ENCODE measurements at places on chromosomes 7 and 10. TPM values are rescaled to one million over a fixed set of nuclear protein-coding genes. Genes with fewer than 3 reads are reported as not detected.

GRCh38 chr10:75466001-75466400 is 34.6 kb downstream of the LRMDA start:
- DNase-seq = no peak

GRCh38 chr10:113911839-113912238 is 57.4 kb downstream of the NHLRC2 start:
- DNase-seq = no peak

- no peak for DNase-seq
Observed at GRCh38 chr10:126770809-126771208, 100.3 kb upstream of the C10orf90 start.

The CNPY1 gene
- total RNA-seq = not detected

All from natural killer cell treated with Interleukin-12 subunit alpha and Interleukin-12 subunit beta and Interleukin-15 and Interleukin-18, amount 100 ng/mL, for 72 hours (primary cell).